ENCODE measurements at places on chromosomes 6 and 20.

- DNase-seq, result no peak
These were observed 70.2 kb upstream of the SLC22A1 start for GRCh38 chr6:160051390-160051789.

- no peak for DNase-seq
These were observed 23.9 kb downstream of the MAP7 start for GRCh38 chr6:136526196-136526930.

- no peak for DNase-seq
These were observed 47.3 kb upstream of the CLIC5 start for GRCh38 chr6:46062991-46063390.

GRCh38 chr6:158072083-158072721 is 90.5 kb downstream of the SYNJ2 start:
- peak; percentile 24 for DNase-seq

DNA sequence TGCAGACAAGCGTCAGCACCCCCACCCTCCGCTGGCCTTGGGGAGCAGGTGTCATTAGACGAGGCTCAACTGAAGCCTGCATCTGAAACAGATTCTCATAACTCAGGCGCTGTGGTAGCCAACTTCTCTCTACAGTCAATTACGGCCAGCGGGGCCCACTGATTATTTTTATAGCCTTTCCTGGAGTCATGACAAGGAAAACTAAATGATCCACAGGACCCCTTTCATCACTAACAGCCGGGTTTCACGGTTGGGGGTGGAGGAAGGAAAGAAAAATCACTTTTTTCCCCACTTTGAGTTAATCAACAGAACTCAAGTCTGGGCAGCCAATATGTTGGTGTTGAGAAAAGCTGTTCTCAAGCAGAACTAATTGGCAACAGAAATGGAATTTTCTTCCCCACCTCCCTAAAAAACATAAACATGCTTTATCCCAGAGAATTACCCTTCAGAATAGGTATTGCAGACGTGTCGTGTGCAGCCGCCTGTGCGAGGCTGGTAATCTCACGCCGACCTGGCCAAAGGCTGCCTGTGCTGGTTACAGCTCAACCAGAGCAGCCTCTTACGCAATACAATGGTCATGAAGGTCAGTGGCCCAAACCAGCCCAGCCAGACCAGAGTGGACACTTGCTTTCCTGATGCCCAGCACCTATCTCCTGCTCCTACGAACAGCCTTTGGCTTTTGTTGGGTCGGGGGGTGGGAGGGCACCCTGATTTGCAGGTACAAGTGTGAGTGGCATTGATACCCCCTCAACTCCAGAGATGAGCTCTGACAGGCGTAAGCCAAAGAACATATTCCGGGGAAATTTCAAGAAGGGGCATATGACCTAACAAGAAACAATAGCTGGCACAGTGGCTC is 11.0 kb downstream of the RIPOR3 start:
- DNase-seq, result no peak

GRCh38 chr6:35980991-35981645 is 43.3 kb downstream of the SLC26A8 start:
- DNase-seq, result no peak

GRCh38 chr6:74720923-74721322 is 484.9 kb downstream of the COL12A1 start:
- DNase-seq, result no peak

DNA sequence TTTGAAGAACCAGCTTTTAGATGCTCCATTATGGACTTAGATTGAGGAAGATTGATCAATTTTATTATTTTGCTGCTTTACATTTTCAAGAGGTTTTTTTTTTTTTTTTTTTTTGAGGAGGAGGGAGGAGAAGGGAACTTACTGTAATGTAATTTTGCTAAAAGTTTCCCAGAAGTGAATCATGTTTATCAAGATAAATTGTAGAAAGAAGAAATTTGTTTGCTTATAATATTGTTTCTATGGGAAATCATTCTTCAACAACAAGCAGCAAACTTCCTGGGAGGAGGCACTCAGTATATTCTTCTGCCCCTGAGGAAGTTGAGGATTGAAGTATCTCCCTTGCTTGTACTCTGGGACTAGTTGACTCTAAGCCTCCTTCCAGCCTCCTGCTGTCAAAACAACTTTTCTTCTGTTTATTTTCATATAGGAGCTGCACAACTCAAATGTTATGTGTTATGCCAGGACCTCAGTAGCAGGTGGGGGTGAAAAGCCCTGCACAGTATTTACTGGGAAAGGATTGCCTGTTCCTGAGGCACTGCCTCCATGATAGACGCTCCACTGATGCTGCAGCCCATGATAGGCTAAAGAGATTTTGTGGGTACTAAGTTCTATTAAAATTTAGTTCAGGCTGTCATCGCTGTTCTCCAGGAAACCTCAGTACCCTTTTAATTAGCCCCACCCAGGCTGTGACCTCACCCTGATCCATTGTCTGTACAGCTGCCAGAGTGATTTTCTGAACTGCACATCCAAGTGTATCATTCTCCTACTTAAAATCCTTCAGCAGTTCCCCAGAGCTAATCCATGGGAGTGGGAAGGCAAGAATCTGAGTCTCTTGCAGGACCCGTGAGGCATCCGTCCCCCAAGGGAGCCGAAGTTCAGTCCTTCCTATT is 51.9 kb downstream of the CARMIL1 start:
- DNase-seq, result no peak

GRCh38 chr6:20906945-20907344 is 372.7 kb downstream of the CDKAL1 start:
- no peak for DNase-seq

GRCh38 chr6:170192905-170193304 is 98.0 kb downstream of the DLL1 start:
- DNase-seq, result no peak
